ENCODE measurements at places on chromosomes 4 and X. TPM values are rescaled to one million over a fixed set of nuclear protein-coding genes. Genes with fewer than 3 reads are reported as not detected.

GRCh38 chr4:84994280-84994679 lies 27.8 kb upstream of the WDFY3 start:
- no peak for DNase-seq

DNA sequence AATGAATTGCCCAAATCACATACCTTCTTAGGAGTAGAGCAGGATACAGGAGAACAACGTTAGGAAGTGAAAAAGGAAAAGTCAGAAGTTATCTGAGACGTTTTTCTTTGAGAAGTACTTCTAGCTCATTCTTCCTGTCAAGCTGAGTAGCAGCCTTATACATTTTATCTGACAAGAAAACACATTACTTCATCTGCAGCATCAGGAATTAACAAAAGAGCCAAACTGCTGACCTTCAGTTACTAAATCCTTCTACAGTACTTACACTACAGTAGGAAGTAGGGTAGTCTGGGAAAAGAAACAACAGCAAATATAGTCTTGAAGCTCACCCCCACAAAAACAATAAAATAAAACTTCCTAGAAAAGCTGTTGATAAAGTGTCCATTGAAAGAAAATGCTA lies 57.0 kb downstream of the ATP11C start:
- DNase-seq: no peak

Gene SLC6A14
- not detected for polyA plus RNA-seq

Gene IL2RG
- polyA plus RNA-seq: not detected

Gene FRMD7
- polyA plus RNA-seq: not detected

- no peak for DNase-seq
These were observed 363.7 kb downstream of the FBXW7 start for GRCh38 chr4:152172146-152172545.

- no peak for DNase-seq
These were observed 879.3 kb upstream of the SLIT2 start for GRCh38 chr4:19372390-19372789.

- DNase-seq: no peak
These were observed 87.4 kb downstream of the SMIM20 start for GRCh38 chr4:26001413-26001812.

All from BJ (cell line).